ENCODE measurements at places on chromosomes 7 and 10. TPM values are rescaled to one million over a fixed set of nuclear protein-coding genes. Genes with fewer than 3 reads are reported as not detected.

- DNase-seq = no peak
Measured at GRCh38 chr7:55053651-55054571, 35.1 kb downstream of the EGFR start.

- DNase-seq = no peak
Measured at GRCh38 chr7:10815546-10815945, 158.1 kb upstream of the PHF14 start.

- no peak for DNase-seq
Measured at GRCh38 chr7:93036807-93037206, 81.0 kb downstream of the SAMD9 start.

The HMX2 gene
- total RNA-seq = not detected

The EEPD1 gene
- total RNA-seq = 8.4 TPM

Measured in lung (tissue), 17 donors.